ENCODE measurements at places on chromosomes 5 and 9. TPM values are rescaled to one million over a fixed set of nuclear protein-coding genes. Genes with fewer than 3 reads are reported as not detected.

DNA sequence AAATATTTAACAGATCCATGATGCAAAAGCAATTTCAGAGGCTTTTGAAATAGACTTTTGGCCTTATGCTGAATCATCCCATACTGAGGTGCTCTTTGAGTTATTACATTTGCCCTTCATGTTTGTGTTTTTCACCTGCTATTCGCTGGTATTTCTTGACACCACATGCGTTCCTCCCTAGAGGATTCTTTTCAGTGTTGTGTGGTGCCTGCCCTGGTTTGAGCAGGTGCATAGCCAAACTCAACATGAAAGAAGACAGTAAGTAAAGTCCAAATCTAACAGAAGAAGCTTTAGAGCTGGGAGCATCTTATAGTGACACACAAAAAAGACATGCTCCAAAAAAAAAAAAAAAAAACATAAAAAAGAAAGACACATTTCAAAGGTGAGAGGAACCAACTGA is 796.3 kb downstream of the SEMA5A start:
- no peaks in the 10 kb centered on the region for H3K4me1 ChIP-seq
- H3K36me3 ChIP-seq: no peaks in the 10 kb centered on the region
- DNase-seq: no peak
- no peaks in the 10 kb centered on the region for H3K27me3 ChIP-seq
- H3K4me3 ChIP-seq: no peak overlapping the region
- no peak overlapping the region for H3K27ac ChIP-seq

DNA sequence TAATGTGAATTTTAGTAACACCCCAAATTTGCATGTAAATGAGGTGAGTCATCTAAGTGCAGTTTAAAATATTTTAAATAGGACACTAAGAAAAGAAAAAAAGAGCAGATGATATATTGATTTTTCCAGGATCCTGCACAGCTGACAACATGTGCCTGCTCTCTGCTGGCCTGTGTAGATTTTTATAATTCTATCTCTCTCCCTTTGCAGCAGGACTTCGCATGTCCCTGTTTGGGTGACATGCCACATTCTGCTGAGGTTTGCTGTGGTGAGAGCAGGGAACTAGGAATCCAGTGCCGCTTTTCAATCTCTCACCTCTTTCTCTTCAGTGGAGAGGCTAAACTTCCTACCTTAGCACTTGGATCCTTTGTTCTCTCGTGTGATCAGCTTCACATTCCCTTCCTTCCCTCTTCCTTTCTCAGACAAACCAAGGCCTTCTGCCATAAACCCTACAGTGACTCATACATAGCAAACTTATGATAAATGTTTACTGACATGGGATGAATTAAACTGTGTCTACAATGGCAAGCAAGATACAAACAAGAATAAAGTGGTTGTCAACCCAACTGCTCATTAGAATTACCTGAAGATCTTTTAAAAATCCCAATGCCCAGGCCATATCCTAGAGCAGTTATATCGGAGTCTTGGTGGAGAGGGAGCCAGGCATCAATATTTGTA is 198.8 kb upstream of the EFNA5 start:
- H3K27me3 ChIP-seq: no peaks in the 10 kb centered on the region
- no peak overlapping the region for H3K27ac ChIP-seq
- DNase-seq: no peak
- H3K4me1 ChIP-seq: peaks cover 6% of the 10 kb centered on the region
- no peak overlapping the region for H3K4me3 ChIP-seq
- no peaks in the 10 kb centered on the region for H3K36me3 ChIP-seq

GRCh38 chr5:88673253-88674105 is 209.5 kb downstream of the MEF2C start:
- no peak for DNase-seq
- peaks cover 22% of the 10 kb centered on the region for H3K4me1 ChIP-seq
- peak overlapping the region; percentile 25 for H3K27ac ChIP-seq
- H3K36me3 ChIP-seq: peaks cover 19% of the 10 kb centered on the region

DNA sequence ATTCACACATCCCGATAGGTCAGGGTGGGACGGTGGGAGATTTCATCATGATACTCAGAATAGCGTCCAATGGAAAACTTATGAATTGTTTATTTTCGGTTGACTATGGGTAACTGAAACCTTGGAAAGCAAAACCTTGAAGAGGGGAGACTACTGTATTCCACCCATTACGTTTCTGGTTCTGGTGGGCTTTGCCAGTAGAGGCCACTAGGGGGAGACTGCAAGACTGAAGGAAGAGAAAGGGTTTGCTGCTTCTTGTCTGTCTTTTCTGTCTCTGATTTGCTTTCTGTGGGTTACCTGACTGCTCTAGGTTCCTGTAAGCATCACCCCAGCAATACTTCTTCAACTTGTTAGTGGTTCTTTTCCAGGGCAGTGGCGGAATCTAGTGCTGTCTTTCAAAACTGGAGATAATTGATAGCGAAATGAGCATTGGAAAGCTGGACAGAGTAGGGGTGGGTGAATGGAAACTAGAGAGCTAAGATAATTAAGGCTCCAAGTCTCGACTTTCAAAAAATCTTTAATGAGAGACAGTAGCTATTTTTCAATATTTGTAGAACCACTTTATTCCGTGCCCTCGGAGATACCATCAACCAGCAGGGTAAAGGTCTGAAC is 27.0 kb downstream of the GRIN3A start:
- no peaks in the 10 kb centered on the region for H3K4me1 ChIP-seq
- H3K27me3 ChIP-seq: no peaks in the 10 kb centered on the region
- no peaks in the 10 kb centered on the region for H3K36me3 ChIP-seq
- no peak overlapping the region for H3K27ac ChIP-seq
- no peak for DNase-seq

The SIT1 gene
- 7.1 TPM for total RNA-seq

GRCh38 chr5:124935065-124935464 is 188.6 kb upstream of the ZNF608 start:
- H3K27ac ChIP-seq: peak overlapping the region; percentile 96
- H3K36me3 ChIP-seq: peaks cover 9% of the 10 kb centered on the region
- peak; percentile 87 for DNase-seq
- no peaks in the 10 kb centered on the region for H3K27me3 ChIP-seq

The FAM151B gene
- not detected for total RNA-seq

The P4HA2 gene
- total RNA-seq: 20.1 TPM

The CTXN3 gene
- not detected for total RNA-seq

The AGTPBP1 gene
- 41.1 TPM for total RNA-seq

- peaks cover 4% of the 10 kb centered on the region for H3K27me3 ChIP-seq
- H3K4me1 ChIP-seq: peaks cover 3% of the 10 kb centered on the region
- H3K27ac ChIP-seq: no peak overlapping the region
- DNase-seq: no peak
- no peak overlapping the region for H3K4me3 ChIP-seq
Observed at GRCh38 chr9:73230251-73230650, 78.6 kb downstream of the ANXA1 start.

The PCDHA9 gene
- not detected for total RNA-seq

GRCh38 chr5:138737494-138738265 is 15.5 kb upstream of the CTNNA1 start:
- H3K27me3 ChIP-seq: peaks cover 8% of the 10 kb centered on the region
- no peaks in the 10 kb centered on the region for H3K36me3 ChIP-seq
- H3K27ac ChIP-seq: no peak overlapping the region
- H3K4me3 ChIP-seq: no peak overlapping the region
- peaks cover 10% of the 10 kb centered on the region for H3K4me1 ChIP-seq

GRCh38 chr5:76938177-76938576 is 14.7 kb upstream of the CRHBP start:
- no peaks in the 10 kb centered on the region for H3K36me3 ChIP-seq
- DNase-seq: no peak
- no peak overlapping the region for H3K4me3 ChIP-seq

- H3K4me3 ChIP-seq: no peak overlapping the region
- H3K27me3 ChIP-seq: no peaks in the 10 kb centered on the region
- no peak for DNase-seq
- H3K4me1 ChIP-seq: no peaks in the 10 kb centered on the region
- H3K27ac ChIP-seq: no peak overlapping the region
Observed at GRCh38 chr5:27473307-27474046, 435.1 kb upstream of the CDH9 start.

The SHOC1 gene
- total RNA-seq: not detected

DNA sequence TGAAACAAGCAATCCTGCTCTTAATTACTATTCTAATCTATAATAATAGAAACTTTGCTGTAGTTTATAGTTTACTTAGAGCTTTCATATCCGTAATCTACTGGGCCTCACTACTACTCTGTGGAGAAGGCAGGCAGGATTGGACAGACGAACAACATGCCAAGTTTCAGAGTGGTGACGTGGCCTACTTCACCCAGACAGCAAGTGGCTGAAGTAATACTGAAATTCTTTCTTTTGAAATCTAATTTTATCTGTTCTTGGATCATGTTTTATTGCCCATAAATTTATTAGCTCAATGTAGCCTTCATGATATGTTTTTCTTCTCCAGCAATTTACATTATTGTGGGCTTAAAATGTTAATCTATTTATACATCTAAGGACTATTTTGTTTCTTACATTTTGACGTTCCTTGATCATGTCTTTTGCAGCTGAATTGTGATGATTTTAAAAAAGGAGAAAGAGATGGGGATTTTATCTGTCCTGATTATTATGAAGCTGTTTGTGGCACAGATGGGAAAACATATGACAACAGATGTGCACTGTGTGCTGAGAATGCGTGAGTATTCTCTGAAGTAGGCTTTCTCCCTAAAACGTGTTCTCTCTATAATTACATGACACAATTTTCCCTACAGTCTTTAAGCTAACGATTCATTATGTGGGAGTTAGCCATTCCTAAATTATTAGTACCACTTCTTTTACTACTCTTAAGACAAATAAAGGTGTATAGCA is 22.4 kb downstream of the SPINK5 start:
- H3K4me1 ChIP-seq: no peaks in the 10 kb centered on the region
- no peak for DNase-seq
- H3K27ac ChIP-seq: no peak overlapping the region
- H3K27me3 ChIP-seq: peaks cover 8% of the 10 kb centered on the region
- no peaks in the 10 kb centered on the region for H3K36me3 ChIP-seq

- no peak overlapping the region for H3K27ac ChIP-seq
- no peak overlapping the region for H3K4me3 ChIP-seq
- no peaks in the 10 kb centered on the region for H3K27me3 ChIP-seq
Observed at GRCh38 chr9:12764150-12764549, 10.7 kb upstream of the LURAP1L start.

DNA sequence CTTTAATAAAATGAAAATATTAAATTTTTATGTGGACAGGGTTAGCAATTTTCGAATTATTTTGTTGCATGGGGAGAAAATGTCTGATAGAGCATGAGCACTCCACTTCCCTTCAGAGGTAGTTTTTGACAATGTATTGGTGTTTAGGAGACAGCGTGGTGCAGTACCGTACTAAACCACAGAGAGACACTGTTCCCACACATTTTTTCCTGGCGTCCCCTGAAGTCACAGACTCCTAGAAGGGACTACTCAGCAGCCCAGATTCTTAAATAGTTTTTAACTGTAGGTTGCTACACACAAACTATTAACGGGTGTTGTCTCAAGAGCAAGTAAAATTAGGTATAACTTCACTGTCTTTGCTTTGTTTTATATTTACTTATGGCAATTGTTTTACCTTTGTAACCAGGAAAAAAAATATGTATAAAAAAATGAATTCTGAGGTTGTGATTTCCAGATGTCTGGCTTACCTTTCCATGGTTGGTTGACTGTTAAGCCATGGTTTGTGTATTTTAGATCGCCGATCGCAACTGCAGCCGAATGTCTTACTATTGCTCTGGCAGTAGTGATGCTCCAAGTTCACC is 171.2 kb downstream of the DOCK8 start:
- no peak overlapping the region for H3K4me3 ChIP-seq
- H3K4me1 ChIP-seq: no peaks in the 10 kb centered on the region
- H3K27me3 ChIP-seq: no peaks in the 10 kb centered on the region
- peaks cover 19% of the 10 kb centered on the region for H3K36me3 ChIP-seq
- no peak for DNase-seq

DNA sequence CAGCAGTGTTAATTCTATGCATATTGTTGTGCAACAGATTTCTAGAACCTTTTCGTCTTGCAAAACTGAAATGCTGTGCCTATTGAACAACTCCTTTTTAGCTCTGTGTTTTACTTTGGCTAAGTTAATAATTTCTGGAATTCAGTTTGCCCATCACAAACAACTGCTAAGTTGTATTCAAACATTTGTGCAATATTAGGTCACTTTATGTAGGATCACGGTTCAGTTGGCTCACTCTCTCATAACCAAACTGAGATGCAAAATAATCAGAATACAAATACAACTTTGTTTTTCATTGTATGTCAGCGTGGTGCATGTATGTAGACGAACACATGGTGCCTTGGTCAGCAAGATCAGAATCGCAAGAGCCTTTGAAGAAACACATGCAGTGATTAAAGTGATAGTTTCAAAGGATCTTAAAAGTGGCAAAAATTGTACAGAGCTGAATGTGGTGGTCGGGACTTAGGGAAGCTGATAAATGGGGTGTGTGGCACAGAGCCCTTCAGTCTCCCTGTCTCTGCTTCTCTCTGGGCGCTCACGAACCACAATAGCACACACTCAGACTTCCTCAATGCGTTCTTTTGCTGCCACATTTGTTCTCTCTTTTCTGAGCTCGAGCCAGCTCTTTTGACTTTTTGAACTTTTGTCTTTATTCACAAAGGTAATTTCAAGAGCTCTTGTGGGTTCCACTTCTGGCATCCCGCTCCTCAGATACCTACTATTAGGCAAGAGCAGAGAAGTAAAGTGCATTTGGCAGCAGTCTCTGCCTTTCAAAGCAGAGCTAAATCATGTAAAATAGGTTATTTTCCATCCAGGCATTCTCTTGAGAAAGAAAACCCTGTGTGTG is 112.4 kb upstream of the CTSL start:
- H3K36me3 ChIP-seq: no peaks in the 10 kb centered on the region
- H3K27me3 ChIP-seq: no peaks in the 10 kb centered on the region
- no peak for DNase-seq

DNA sequence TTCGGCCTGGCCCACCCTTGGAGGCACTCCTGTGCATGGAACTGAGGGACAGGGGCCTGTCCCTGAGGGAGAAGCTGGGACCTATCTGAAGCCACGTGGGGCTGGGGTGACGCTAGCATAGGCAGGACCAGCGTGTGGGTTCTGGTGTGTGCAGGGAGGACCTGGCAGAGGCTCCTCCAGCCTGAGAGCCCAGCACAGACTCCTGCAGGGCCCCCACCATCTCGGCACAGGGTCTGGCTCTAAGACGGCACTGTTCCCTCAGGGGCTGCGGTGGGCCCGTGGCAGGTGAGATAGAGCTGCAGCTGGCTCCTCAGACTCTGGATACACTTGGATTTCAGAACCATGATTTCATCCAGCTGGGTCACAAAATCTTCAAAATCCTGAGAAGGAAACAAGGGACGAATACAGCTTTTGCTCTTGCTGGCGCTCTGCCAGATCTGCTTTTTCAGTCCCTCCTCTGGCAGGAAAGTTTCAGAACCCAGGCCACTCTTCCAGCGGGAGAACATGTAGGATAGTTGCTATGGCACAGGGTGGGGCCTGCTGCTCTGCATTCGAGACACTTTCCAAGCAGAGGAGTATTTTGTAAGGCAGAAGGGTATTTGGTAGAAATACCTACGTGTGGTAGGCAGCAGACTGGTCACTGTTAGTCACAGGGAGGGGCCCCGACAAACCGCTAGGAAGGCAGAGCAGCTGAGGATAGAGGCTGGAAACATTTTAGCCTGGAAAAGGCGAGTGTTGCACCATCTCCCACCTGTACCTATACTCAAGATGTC is 74.7 kb downstream of the KIF24 start:
- no peak overlapping the region for H3K4me3 ChIP-seq
- DNase-seq: no peak
- H3K27ac ChIP-seq: peak overlapping the region; percentile 74
- H3K36me3 ChIP-seq: no peaks in the 10 kb centered on the region

The PCDHB5 gene
- not detected for total RNA-seq

All from natural killer cell treated with Interleukin-12 subunit alpha and Interleukin-12 subunit beta and Interleukin-15 and Interleukin-18, amount 100 ng/mL, for 72 hours (primary cell).